ENCODE measurements at places on chromosomes 16 and 17.

DNA sequence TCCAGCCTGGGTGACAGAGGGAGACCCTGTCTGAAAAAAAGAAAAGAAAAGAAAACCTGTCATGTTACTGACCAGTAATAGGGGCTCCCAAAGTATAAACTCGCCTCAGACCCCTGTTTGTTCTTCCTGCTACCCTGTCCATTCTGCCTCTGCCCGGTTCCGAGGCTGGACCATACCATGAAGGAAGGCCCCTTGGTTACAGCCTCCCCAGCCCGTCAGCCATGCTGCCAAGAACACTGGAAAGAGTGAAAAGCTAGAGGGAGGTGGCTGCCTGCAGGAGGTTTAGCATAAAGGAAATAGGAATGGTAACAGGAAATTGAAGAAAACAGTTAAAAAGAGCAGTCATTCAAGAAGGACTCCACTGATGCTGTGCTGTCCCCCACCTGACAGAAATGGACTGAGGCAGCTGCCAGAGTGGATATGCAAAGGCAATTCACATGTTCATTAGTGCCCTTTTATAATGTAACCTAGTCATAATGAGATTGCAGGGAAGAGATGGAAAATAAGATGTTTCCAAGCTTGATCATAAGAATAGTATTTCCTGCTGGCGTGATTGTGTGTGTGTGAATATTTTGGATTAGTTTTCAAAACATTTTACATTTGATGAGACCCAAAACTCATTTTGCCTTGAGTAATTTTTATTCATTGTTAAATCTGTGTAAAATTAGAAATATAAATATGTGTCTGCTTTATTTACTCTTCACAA, 102.6 kb downstream of the GOSR1 start:
- H3K27me3 ChIP-seq = no peaks in the 10 kb centered on the region
- DNase-seq = no peak
- no peaks in the 10 kb centered on the region for H3K4me1 ChIP-seq

- H3K27ac ChIP-seq = no peak overlapping the region
- H3K27me3 ChIP-seq = no peaks in the 10 kb centered on the region
- DNase-seq = no peak
- no peaks in the 10 kb centered on the region for H3K36me3 ChIP-seq
- H3K4me3 ChIP-seq = no peak overlapping the region
Observed at GRCh38 chr17:19369846-19370492, 7.4 kb upstream of the B9D1 start.

DNA sequence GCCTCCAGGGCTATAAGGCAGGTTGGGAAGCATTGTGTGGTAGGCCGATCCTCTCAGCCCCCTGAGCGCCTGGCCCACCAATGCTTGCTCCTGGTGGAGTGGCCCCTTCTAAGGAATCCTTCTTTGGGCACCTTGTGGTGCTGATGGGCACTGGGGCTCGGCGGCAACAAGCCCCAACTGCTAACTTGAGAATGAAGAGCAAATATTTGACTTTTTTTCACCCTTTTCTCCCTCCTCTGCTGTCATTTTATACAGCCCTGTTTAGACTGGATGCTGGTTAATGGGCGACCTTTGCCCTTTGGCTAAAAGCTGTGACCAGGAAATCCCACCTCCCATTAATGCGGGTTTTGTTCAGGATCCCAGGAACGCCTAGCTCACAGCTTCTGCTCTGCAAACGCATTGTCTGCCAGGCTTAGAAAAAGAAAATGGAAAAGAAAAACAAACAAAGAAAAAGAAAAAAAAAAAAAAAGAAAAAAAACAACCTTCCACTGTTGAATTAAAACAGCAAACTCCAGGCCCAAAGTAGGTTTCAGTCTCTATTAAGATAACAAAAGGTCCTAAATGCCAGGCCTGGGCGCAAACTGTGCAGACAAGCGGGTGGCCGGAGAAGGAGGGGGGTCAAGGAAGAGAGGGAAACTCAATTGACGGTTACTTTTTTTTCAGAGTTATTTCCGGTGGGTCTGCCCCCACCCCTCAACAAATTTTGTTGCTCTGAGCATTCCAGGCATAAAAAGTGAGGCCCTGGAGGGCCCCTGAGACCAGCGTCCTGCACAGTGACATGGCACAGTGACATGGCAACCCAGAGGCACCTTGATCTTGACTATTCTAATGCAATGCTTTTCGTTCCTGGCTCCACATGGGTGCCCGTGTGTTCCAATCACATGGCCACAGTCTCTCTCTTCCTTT, 301.4 kb downstream of the MAF start:
- H3K27me3 ChIP-seq = no peaks in the 10 kb centered on the region
- DNase-seq = no peak
- no peak overlapping the region for H3K4me3 ChIP-seq
- H3K4me1 ChIP-seq = no peaks in the 10 kb centered on the region
- no peaks in the 10 kb centered on the region for H3K36me3 ChIP-seq

DNA sequence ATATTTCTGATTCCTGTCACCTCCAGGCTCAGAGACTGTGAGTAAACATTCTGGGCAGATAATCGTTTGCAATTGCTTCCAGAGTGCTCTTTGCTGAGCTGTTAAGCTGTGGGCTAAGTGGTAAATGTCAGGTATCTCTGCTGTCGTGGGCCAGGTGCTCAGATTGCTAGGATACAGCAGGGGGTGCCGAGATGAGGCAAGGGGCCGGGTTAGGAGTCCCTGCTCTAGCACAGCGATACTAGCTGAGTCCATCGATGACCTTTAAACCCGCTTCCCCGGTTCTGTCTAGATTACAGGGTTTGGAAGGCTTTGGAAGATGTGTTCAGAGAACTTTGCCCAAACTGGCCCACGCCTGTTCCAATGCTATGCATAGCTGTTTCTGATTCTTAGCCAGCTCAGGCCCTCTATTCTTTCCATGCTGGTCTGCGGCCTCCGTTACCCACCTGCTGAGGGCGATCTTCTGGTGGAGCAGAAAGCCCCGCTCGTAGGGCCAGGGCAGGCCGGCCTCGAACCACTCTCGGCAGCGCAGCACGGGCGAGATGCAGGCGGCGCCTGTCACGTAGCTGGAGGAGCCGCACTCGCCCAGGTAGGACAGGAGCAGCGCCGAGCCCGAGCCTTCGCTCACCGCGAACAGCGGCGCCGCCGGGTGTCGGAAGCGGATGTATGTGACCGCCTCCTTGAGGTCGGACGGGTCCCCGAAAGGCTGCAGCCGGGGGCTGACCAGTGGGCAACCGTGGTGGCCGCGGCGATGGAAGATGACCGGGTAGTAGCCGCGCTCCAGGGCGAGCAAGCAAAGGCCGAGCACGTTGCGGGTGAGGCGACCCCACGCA, 979 bp downstream of the ABHD15 start:
- peak overlapping the region; percentile 91 for H3K27ac ChIP-seq
- no peak for DNase-seq
- H3K4me3 ChIP-seq = peak overlapping the region; percentile 83
- H3K27me3 ChIP-seq = no peaks in the 10 kb centered on the region
- H3K4me1 ChIP-seq = peaks cover 32% of the 10 kb centered on the region
- H3K36me3 ChIP-seq = no peaks in the 10 kb centered on the region

GRCh38 chr17:67652433-67652832, 65.3 kb upstream of the NOL11 start:
- H3K36me3 ChIP-seq = no peaks in the 10 kb centered on the region
- peaks cover 12% of the 10 kb centered on the region for H3K4me1 ChIP-seq
- no peaks in the 10 kb centered on the region for H3K27me3 ChIP-seq
- no peak overlapping the region for H3K4me3 ChIP-seq
- DNase-seq = no peak
